Activated naive CD8-positive, alpha-beta T cell treated with anti-CD3 and anti-CD28 coated beads, Interleukin-2, amount 50 U/mL, for 16 hours (primary cell): ENCODE measurements at places on chromosomes 5 and 9.

GRCh38 chr5:1667648-1668140 lies 131.9 kb downstream of the MRPL36 start:
- DNase-seq, result no peak

GRCh38 chr5:117204404-117204803 lies 629.8 kb upstream of the SEMA6A start:
- DNase-seq, result no peak

GRCh38 chr5:113194591-113194990 lies 218.0 kb downstream of the DCP2 start:
- no peak for DNase-seq

DNA sequence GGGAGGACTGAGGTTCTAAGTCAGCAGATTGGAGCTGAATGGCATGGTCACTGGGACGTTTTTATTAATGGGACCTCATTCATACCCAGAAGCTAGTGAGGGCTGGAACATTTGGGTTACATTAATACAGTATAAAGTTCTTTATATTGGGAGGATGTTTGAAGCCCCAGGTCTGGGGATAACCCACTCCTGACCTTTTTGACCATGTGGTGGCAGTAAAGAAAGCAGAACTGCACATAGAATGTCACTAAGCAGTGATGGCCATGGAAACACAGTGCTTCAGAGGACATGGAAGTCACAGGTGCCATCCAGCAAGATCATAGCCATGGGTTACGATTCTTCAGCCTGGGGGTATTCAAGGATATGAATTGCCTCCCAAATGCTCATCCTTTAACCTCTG lies 176.0 kb downstream of the ATP10B start:
- DNase-seq, result no peak

DNA sequence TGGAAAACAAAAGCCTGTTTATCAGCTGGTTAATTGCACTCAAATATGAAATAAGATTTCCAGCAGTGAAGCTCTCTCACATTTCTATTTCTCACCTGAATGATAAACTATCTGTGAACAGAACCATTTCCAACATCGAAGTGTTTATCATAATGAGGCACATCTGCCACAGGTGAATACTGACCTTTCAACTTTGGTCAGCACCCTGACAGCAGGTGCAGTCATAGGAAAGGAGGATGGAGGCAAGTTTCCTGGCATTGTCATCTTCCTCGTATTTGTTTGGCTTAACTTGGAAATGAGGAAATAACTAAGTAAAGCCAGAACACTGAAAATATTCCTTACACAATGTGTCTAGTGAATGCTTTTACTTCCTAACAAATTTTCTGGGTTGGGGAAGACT lies 716.4 kb downstream of the NR2F1-AS1 start:
- no peak for DNase-seq

GRCh38 chr9:129752900-129753729 lies at the start of gene PTGES:
TSS of gene PTGES (minus strand) at chr9:129753042. CDS start at chr9:129753012, 30 bp downstream.
- no peak for DNase-seq

- DNase-seq, result no peak
Observed at GRCh38 chr5:164608507-164608906, 1103.1 kb downstream of the MAT2B start.

- DNase-seq, result no peak
Observed at GRCh38 chr9:129221979-129222635, 44.0 kb upstream of the IER5L start.

DNA sequence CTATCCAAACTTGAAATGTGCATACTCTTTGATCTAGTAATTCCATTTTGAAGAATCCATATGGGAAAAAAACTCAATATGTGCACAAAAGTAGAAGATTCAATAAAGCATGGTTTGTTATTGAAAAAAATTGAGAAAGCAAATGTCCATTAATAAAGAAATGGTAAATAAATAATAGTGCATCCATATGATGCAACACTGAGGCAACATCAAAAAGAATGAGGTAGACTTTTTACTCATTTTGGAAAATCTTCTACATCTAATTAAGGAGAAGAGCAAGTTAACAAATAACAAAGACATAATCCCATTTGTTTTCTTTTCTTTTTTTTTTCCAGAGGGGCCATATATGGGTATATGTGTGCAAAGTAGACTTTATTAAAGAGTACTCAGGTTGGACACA lies 52.5 kb upstream of the FST start:
- no peak for DNase-seq

GRCh38 chr9:93962561-93963440 lies 7.6 kb upstream of the BARX1 start:
- DNase-seq, result peak; percentile 69

- no peak for DNase-seq
Observed at GRCh38 chr5:154683101-154683880, 71.9 kb upstream of the LARP1 start.

GRCh38 chr5:36630201-36631145 lies 24.1 kb downstream of the SLC1A3 start:
- DNase-seq, result no peak

- DNase-seq, result no peak
Observed at GRCh38 chr5:122756264-122756911, 18.5 kb upstream of the SNX2 start.
